ENCODE measurements at places on chromosomes 6 and 20.

DNA sequence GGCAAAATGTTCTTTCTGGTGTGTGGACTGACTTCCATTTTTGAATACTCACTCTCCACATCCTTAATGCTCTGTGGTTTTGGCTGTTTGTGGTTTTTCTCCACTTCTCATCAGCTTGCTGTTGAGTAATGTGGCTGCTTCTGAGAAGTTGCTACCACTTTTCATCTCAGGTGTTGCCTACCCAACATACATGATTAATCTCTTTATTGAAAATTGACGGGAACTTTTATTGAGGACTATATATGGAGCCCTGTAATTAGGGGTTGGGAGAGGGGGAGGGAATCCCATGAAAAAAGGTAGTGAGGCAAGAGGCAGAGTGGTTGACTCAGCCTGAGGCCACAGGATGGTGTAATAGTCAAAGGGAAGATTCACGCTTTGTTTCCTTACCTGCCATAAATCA, 17.6 kb downstream of the IL22RA2 start:
- DNase-seq: no peak

DNA sequence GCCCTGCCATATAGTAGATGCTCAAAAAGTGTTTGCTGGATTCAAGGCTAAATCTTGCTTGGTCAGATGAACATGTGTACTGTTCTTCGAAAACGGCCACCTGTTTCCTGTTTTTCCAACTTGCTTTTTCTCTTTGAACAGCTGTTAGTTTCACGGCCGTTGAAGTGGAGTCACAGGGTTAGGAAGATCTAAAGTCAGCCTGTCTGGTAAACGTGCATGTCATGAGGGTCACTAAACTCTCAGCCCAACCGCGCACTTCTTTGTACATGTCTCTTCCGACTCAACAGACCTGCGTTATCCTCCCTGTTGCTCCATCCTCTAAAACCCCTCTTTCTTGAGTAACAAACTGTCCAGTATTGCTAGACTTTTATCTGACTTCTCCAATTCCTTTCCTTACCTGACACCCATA, 93.2 kb upstream of the MAN1A1 start:
- peak; percentile 58 for DNase-seq

GRCh38 chr6:64083261-64083660, 447.7 kb downstream of the PHF3 start:
- DNase-seq: no peak

DNA sequence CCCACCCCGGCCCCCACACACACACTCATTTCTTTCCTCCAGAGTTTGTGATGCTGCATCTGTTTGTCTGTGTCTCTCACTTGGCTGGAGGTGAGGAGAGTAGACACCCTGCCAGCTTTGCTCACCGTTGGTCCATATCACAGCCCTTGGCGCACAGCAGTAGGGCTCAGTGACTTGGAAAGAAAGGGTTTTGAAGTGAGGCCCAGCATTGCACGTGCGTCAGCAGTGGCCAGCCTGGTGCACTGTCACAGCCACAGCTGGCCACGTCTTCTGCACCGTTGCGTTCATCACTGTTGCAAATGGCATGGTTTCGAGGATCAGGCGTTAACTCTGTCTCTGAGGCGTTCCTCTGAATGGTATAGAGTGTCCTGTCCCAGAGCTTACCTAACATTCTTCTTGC, 3.7 kb downstream of the WFDC5 start:
- DNase-seq: no peak

DNA sequence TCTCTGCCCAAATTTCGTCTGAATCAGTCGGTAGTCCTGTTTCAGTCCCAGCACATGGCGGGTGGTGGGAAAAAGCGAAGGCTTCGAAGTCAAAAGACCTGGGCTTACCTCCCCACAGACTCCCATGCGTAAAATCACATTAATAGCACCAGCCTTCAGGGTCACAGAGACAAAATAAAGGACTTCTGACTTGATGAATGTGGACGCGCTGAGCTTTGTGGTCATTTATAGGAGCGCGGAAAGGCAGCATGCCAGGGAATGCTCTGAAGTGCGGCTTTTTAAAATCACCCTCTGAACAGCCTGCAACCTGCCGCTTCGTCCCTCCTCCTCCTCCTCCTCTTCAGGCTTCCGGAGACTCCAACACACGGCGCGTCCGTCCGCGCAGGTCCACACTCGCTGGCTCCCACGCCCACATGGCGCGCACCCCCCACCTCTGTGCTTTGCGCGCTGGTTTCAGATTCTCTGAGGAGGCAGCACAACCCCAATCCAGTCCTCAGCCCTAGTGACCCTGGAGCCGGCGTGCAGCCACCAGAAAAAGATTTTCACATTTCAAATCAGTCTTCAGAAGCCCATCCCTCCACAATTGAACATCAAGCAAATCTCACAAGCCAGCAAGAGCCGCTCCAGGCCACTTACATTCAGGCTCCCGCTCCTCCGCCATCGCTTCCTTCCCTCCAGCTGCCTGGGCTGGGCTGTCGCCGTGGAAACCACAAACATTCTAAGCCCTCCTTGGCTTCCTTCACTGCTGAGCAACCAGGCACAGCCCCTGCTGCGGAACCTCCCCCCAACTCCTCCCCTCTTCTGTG, at the start of gene C6orf118:
TSS of gene C6orf118 (minus strand) at position 680 of the 806 bp plus-strand sequence. CDS start at position 661, 19 bp downstream.
- peak; percentile 47 for DNase-seq

DNA sequence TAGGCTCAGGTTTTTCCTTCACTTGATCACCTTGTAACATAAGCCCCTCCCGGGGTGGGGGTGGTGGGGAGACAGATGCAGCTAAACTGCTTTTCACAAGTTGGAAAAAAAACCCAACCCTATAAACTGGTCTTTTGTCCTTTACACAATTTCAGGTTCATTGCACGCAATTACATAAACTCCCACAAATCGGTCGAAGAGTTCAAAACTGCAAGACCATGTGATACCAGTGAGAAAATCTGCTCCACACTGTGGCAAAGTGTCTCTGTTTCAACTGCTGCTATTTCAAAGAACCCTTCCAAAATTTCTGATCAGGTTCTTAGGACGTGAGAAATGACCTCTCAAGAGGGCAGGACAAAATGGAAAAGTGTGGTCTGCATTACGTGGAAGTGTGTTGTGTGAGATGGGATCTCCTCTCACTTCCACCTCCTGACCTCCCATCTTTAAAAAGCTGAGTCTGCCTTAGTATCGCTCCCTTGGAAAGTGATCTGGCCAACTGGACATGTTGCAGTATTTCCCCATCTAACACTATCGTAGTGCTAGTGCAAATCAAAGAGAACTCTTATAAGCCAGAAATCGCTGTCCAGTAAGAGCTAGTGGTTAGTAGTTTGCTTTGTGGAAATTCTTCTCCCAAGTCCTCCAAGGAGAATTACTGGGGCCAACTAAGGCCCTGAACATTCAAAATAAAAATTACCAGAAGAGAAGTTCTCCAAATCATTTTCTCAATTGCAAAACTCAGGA, 60.1 kb downstream of the PRND start:
- DNase-seq: no peak

GRCh38 chr6:79146421-79146820, 68.4 kb upstream of the PHIP start:
- no peak for DNase-seq

GRCh38 chr6:33781131-33781975, 7.6 kb downstream of the LEMD2 start:
- no peak for DNase-seq

- DNase-seq: no peak
Measured at GRCh38 chr6:98124171-98124570, 710.2 kb upstream of the POU3F2 start.

DNA sequence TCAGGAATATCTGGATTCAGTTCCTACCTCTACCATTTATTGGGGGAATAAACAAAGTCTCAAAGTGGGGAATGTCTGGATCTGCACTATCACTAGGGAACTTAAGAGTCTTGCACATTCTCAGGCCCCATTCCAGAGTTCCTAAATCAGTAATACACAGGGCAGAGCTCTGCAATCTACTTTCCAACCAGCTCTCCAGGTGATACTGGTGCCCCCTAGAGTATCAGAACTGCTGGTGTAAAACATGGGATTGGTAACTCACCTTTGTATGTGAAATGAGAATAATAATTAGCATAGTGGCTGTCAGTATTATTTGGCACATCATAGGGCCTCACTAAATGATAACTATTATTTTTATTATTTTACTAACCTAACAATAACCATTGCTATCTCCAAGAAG, 278.8 kb upstream of the IMPG1 start:
- peak; percentile 16 for DNase-seq

GRCh38 chr6:18019539-18020534, 32.4 kb upstream of the KIF13A start:
- no peak for DNase-seq

DNA sequence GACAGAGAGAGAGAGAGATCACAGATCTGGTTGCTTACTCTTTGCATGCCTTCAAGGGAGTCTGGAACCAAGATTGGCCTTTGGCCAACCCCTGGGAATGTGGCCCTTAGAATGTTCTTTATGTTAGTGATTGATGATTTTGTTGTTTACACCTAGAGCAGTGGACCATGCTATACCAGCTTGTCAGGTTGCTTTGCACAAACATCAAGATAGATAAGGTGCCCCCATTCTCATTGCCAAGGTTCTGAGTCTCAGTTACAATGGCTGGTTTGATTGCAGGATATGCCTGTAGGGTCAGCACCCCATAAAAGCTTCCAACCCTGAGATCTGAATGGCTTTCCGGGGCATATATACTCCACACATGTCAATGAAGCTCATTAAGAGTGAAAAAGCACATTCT, 53.5 kb upstream of the SLC2A12 start:
- no peak for DNase-seq

DNA sequence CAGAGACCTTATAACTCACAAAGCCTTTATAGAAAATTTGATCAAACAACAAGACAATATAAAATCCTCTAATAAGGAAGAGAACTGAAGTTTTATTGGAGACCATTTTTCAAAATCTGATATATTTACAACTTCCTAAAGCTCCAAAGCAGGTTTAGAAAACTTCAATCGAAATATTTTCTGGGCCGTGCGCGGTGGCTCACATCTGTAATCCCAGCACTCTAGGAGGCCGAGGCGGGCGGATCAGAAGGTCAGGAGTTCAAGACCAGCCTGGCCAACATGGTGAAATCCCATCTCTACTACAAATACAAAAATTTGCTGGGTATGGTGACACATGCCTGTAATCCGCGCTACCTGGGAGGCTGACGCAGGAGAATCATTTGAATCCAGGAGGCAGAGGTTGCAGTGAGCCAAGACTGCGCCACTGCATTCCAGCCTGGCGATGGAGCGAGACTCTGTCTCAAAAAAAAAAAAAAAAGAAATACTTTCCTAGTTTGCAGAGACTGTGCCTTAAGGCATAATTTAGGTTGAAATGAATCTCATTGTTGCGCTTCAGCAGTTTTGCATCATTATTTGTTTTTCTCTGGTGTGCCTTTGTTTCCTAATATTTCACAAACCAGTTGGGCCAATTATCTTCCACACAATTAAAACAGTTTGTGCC, 60.6 kb upstream of the ASIP start:
- DNase-seq: no peak

Measured in DMS153 (cell line).